ENCODE measurements at places on chromosomes 12 and 14.
A peak's percentile ranks its signal among the peaks of the same experiment; 100 is the strongest.

GRCh38 chr14:33570694-33571310, 380.1 kb downstream of the EGLN3 start:
- no peak for DNase-seq

DNA sequence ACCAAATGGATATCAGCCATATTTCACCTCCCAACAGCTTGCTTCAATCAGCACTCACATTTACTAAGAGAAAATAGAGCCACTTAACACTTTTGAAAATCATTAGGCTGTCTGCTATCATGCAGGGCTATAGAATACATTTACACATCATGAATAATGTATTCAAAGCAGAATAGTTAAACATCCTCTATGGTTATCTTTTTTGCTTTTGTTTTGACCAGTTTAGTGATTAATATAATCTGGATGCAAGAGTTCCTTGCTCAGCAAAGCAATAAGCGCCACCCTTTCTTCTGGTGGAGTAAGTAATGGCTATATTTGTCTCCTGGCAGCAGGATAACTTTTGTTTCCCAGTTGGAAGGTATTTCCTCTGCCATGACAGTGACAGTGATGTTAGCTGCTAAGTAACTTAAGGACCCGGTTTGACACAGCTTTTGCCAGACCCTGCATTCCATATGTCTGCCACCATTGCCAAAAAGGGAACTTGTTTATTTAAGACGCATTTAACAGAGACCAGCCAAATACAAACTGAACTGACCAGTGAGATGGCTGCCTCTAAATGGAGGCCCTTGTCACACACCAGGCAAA, 70.3 kb upstream of the NR2C1 start:
- DNase-seq, result no peak

DNA sequence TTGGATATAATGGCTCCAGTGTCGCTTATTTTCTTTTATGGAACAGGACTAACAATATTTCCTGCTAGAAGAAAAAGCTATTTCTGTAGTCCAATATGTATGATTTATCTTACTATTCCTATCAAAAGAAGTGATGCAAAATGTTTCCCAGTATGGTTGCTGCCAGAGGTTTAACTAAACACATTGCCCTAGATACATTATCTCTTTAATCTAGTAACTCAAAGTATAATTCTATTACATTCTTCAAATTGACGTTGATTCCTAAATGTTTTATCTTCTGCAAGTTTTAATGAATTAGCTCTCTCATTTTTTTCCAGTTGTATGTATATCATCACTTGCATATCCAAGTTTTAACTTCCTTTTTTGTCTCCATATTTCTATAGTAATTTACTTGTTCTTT, 28.2 kb downstream of the GYS2 start:
- DNase-seq, result no peak

- no peak for DNase-seq
Measured at GRCh38 chr12:75658901-75659823, 147.8 kb upstream of the KRR1 start.

GRCh38 chr14:100336618-100337530, 13.7 kb downstream of the SLC25A47 start:
- DNase-seq, result no peak

GRCh38 chr14:93319958-93320357, 12.9 kb downstream of the BTBD7 start:
- no peak for DNase-seq

GRCh38 chr12:69225251-69225910, 14.0 kb upstream of the CPSF6 start:
- no peak for DNase-seq

- DNase-seq, result no peak
Measured at GRCh38 chr12:110516995-110517394, 14.9 kb downstream of the RAD9B start.

DNA sequence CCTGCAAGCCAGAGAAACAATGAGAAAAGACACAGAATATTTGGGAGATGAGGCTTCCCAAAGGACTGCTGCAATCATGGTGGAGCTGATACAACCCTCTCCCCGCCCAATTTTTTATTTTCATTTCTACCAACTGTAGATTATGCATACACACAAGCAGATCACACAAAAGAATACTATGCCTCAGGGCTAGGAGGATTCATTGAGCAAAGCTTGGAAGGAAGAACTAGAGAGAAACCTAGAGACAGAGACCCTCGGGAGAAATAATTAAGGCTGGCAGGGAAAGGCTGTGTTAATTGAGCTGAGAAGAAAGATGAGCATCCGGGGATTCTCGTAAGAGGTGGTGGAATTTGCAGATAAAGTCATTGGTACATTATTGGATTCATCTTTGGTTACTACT, 9.9 kb upstream of the WNT5B start:
- no peak for DNase-seq

DNA sequence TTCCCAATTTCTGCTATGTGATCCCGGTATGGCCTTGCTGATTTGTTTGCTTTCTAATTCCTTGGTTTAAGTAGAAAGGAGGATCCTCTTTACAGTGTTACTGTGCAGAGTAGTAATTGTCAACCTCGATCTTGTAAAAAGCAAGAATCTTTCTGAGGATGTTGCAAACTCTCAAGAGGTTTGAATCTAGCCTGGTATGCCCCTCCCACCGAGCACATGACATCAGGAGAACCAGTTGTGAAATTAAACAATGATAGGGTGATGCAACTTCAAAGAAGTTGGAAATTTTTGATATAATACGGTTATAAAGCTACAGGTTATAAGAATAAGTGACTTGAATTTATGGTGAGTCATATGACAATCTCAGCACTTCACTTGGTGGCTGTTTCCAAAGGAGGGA, 35.0 kb upstream of the FUT8 start:
- DNase-seq, result no peak

DNA sequence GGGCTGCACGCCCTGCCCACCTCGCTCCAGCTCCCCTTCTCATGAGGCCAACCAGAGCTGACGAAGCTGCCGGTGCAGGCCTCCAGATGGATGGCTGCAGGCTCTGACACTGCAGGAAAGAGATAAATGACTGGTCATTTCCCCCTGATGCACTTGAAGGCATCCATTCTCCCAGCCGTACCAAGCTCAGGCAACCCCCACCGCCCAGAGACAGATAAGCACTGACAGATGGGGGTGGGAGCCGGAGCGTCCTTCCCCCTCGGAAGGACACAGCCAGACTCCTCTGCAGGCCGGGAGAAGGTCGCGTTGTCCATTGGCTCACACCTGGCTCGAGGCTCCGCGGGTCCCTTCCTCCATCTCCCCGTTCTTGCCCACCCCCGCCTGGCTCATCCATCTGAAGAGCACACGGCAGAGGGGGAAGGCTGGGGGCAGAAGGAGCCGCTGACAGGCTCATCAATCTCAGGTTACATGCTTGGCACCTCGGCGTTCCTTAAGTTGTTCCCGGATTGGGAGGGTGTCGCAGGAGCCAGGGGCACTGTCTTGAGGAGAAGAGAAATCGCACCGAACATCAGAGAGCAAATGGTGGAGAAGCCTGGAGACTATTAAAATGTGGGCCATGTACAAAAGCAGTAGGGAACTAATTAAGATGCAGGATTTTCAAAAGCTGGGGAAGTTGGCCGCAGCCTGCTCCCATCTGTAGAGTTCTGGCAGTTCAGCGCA, 151.6 kb downstream of the DPF3 start:
- DNase-seq, result no peak

DNA sequence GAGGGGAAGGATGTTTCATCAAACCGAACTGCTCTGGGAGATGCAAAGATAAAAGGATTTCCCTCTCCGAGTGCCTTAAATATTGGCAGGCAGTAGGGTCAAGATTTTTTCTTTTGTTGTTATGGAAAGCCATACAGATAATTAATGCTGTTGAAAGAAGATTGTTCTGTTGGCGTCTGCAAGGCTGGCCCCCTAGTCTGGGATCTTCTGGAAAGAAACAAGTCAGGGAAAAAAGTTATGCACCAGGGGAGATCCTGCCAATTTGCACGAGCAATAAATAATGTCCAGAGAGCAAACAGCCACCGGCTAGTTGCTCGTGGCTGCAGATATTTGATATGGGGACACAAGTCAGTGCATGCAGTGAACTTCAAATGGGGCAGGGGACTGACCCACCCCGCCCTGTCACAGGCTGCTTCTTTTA, 202.1 kb upstream of the MYL2 start:
- no peak for DNase-seq

GRCh38 chr12:46585854-46586621, 213.5 kb upstream of the SLC38A2 start:
- no peak for DNase-seq

GRCh38 chr12:124692443-124692842, 125.0 kb upstream of the NCOR2 start:
- DNase-seq, result no peak

DNA sequence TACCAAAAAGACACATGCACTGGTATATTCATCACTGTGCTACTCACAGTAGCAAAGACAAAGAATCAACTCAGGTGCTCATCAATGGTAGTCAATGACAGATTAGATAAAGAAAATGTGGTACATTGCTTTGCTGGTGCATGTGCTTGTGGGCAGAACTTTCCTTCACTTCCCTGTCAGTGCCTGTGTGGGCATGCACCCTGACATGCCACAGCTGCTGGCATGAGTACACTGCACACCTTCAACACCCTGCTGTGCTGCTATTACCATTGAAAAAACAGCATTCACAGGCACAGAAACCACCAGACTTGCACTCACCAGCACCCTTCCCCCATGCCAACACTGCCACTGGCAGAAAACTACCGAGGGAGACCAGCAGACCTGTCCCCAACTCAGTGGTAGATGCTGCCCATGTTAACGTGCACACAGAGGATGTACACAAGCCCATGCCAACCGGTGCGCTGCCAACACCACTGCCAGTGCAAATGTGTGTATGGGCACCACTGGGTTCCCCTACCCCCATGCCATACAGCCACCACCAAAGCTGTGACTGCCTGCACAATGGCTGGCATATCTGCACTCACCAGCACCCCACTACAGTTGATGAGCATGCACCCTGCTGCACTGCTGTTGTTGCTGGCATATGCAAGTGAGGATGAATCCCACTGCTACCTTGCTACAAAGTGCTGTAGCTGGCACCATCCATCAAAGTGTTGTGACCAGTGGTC, 57.4 kb downstream of the APOBEC1 start:
- no peak for DNase-seq

DNA sequence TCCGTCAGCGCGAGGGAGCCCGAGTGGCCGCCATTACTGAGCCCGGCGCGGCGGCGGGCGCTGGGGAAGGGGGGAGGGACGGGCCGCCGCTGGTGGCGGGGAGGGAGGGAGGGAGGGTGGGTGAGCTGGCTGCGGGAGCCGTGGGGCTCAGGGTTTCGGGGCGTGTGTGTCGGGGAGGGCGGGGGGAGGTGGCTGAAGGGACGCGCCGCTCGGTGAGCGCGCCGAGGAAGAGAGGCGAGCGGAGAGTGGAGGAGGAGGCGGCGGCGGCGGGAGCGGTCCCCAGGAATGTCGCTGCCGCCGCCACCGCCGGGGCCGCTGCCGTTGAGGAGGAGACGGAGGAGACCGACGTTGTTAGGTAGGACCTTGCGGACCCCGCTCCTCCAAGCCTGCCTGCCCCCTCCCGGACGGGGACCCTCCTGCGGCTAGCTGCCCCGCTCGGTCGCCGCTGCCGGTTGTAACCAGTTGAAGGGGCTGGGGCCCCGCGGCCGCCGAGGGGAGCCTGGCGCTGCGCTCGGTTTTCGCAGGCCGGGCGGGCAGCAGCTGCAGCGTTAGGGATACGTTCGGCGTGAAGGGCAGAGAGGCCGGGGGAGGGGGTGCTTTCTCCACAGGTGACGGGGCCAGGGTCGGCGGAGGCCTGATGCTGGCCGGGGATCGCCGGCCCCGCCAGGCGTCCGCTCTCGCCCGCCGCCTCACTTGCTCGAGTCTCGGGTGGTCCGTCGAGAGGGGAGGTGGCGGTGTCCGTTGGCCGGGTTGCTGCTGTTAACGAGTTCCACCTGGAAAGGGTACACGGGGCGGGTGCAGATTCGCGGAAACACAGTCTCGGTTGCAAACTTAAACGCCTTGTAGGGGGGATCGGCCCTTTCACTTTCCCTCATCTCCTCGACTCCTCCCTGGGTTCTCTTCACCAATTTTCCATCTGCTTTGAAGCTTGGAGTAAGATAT, at the start of gene ARHGAP5:
ARHGAP5 (plus strand) TSS at position 224 of the 942 bp plus-strand sequence. CDS start 13,366 bp downstream, outside the sequence.
- peak; percentile 60 for DNase-seq

GRCh38 chr12:114215746-114216145, 190.2 kb downstream of the TBX5 start:
- DNase-seq, result no peak

- DNase-seq, result no peak
Measured at GRCh38 chr14:75881994-75882393, 99.8 kb downstream of the TGFB3 start.

GRCh38 chr12:52035190-52035589, 16.1 kb upstream of the NR4A1 start:
- no peak for DNase-seq

GRCh38 chr14:91232603-91233002, 11.9 kb downstream of the GPR68 start:
- DNase-seq, result no peak

DNA sequence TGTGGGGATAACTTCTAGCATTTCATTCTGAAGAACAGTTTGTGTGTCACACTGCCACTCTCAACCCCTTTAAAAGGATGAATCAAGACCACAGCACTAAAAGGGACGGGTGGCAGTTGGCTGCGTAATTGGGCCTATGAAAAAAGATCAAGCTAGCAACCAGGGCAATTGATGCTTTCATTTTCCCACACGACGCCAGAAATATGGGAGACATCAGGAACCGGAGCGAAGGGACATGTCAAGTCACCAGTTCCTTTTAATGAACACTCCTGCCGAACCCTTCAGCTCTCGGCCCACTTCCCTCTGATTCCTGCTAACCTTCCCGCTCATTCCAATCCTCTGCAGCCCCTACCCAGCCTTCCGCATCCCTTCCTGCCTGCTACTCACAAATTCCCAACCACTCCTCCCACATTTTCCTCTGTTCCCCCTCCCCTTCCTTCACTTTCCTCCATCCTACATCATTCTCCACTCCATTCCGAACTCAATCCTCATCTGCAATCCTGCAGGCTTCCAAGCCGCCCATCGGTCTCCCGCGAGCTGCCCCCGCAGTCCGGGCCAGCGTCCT, 753 bp downstream of the CSRNP2 start:
- DNase-seq, result no peak

- no peak for DNase-seq
Measured at GRCh38 chr14:55609681-55610080, 29.7 kb downstream of the KTN1 start.

- DNase-seq, result no peak
Measured at GRCh38 chr12:119283310-119283709, 51.2 kb upstream of the CCDC60 start.

- DNase-seq, result no peak
Measured at GRCh38 chr14:50232276-50232642, 881 bp upstream of the SOS2 start.

GRCh38 chr14:84236290-84236689, 1293.7 kb upstream of the FLRT2 start:
- no peak for DNase-seq

All from stimulated activated CD8-positive, alpha-beta memory T cell treated with anti-CD3 and anti-CD28 coated beads, Interleukin-4, amount 100 ng/mL, for 24 hours (primary cell).